Naive thymus-derived CD8-positive, alpha-beta T cell (primary cell): ENCODE measurements at places on chromosomes 12 and 14. TPM values are rescaled to one million over a fixed set of nuclear protein-coding genes. Genes with fewer than 3 reads are reported as not detected.

DNA sequence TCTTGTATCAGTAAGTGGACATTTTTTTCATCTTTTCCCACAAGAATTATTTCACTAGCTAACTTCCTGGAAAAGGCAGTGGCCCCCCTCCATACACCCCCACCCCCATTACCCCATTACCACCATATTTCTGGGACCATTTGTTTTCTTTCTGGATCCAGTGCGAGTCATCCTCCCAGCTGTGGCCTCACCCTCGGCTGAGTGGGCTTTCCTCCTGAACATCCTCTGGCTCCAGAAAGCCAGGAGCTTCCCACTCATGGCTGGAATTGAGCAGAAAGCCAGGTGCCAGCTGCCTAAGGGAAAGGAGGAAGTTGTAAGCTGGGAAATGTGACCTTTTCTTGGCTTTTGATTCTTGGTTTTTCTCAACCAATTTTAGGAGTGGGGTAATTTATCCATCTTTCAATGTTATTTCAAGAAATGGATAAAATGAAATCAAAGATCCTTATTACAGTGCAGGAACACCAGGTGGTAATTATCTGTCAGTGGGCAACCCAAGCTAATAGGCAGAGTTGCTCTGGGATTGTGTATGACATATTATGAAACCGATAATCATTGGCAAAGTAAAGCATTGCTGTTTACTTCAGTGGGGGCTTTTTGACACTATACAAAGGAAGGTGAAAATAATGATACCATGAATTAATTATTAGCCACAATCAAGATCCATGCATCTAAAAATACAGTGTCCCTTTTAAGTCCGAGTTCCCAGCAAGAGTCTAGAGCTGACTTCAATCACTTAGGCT, 124.6 kb downstream of the KICS2 start:
- H3K4me1 ChIP-seq, result no peaks in the 10 kb centered on the region
- no peak overlapping the region for H3K27ac ChIP-seq
- peaks cover 6% of the 10 kb centered on the region for H3K27me3 ChIP-seq
- no peak for DNase-seq
- H3K4me3 ChIP-seq, result no peak overlapping the region

DNA sequence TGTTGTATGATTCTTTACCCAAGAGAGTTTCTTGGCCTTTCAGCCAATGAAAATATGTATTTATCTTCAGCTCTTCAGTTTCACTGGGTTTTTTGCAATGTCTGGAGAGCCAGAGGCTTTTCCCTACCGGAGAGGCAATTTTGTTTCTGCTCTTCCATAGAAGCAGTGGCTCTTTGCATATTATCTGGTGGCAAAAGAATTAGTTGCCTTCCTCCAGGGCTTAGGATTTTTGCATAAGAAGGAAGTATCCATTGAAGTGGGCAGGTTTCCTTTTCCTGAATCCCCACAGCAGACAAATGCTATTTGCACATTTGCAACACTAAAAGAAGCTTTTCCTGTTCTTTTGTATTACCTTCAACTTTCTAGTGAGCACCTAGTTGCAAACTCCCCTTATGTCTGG, 75.2 kb downstream of the NTS start:
- no peak overlapping the region for H3K4me3 ChIP-seq
- no peak for DNase-seq
- H3K27me3 ChIP-seq, result no peaks in the 10 kb centered on the region
- H3K4me1 ChIP-seq, result no peaks in the 10 kb centered on the region
- H3K36me3 ChIP-seq, result no peaks in the 10 kb centered on the region

Gene NKX2-1
- not detected for total RNA-seq

Gene HOXC12
- total RNA-seq, result not detected

DNA sequence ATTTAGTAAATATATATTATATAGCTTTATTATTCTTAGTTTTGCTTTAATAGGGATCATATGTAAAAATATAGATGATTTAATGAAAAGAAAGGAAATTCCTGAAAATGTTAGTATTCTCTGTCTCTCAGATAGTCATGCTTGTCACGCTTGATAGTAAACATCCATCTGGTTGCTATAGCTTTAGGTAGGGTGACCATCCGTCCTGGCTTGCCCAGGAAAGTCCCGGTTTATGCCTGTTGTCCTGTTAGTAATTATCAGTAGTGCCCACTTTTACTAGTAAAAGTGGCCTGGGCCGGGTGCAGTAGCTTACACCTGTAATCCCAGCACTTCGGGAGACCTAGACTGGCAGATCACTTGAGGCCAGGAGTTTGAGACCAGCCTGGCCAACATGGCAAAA, 23.8 kb downstream of the CFAP54 start:
- peaks cover 15% of the 10 kb centered on the region for H3K4me1 ChIP-seq
- H3K36me3 ChIP-seq, result no peaks in the 10 kb centered on the region
- no peak for DNase-seq

- no peak for DNase-seq
- peak overlapping the region; percentile 94 for H3K27ac ChIP-seq
- H3K4me1 ChIP-seq, result peaks cover 20% of the 10 kb centered on the region
- H3K27me3 ChIP-seq, result no peaks in the 10 kb centered on the region
- H3K4me3 ChIP-seq, result peak overlapping the region; percentile 92
Observed at GRCh38 chr12:53268630-53269562, 797 bp downstream of the ESPL1 start.

GRCh38 chr12:12011880-12012260, 58.9 kb upstream of the BCL2L14 start:
- no peaks in the 10 kb centered on the region for H3K27me3 ChIP-seq
- peaks cover 71% of the 10 kb centered on the region for H3K4me1 ChIP-seq
- no peaks in the 10 kb centered on the region for H3K36me3 ChIP-seq
- peak overlapping the region; percentile 31 for H3K27ac ChIP-seq

Gene CIT
- total RNA-seq, result 2.3 TPM

- peaks cover 2% of the 10 kb centered on the region for H3K36me3 ChIP-seq
- H3K27me3 ChIP-seq, result no peaks in the 10 kb centered on the region
- no peak overlapping the region for H3K27ac ChIP-seq
Observed at GRCh38 chr12:22631863-22632463, 7.0 kb downstream of the ETNK1 start.

Gene TDRD9
- 0.22 TPM for total RNA-seq

- H3K27me3 ChIP-seq, result peaks cover 21% of the 10 kb centered on the region
- H3K27ac ChIP-seq, result no peak overlapping the region
- H3K4me1 ChIP-seq, result no peaks in the 10 kb centered on the region
- no peak for DNase-seq
Observed at GRCh38 chr14:69960296-69960695, 81.1 kb downstream of the SMOC1 start.

- no peak overlapping the region for H3K4me3 ChIP-seq
- H3K27me3 ChIP-seq, result no peaks in the 10 kb centered on the region
- no peak overlapping the region for H3K27ac ChIP-seq
- H3K4me1 ChIP-seq, result no peaks in the 10 kb centered on the region
- no peak for DNase-seq
Observed at GRCh38 chr12:20142956-20143355, 225.4 kb upstream of the PDE3A start.

DNA sequence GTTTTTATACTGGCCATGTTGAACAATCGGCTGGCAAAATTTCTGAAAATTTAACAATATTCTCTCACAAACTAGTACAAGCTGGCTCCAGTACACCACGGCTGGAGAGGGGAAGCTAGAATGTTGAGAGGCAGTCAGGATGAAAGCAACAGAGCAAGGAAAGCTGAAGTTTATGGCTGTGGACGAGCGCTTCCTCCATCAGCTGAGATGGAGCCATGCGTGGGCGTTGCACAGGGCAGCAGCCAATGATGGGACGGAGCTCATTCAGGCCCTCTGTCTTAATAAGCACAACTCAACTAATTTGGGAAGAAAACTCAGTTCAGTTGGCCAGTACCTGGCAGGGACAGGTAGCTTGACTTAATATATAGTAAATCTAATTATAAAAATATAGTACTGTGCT, 14.1 kb upstream of the DCP1B start:
- no peak overlapping the region for H3K27ac ChIP-seq
- H3K4me1 ChIP-seq, result no peaks in the 10 kb centered on the region
- H3K36me3 ChIP-seq, result no peaks in the 10 kb centered on the region
- peaks cover 36% of the 10 kb centered on the region for H3K27me3 ChIP-seq
- no peak for DNase-seq
- H3K4me3 ChIP-seq, result no peak overlapping the region

DNA sequence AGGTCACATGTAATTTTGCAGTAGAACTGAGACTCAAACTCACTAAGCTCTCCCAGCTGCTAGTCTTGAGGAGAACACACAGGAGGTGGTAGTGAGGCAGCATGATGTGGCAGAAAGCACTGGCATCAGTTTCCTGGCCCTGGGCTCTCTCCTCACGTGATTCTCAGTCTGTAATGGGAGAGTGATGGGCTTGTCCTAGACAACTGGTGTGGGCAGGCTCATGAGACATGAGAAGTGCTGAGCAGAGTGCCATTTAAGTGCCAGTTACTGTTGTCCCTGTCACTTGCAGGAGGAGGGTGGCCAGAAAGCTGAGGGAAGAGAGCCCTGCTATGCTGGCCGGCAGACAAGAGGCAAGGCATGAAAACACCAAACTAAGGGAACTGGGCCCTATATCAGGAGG, 48.5 kb upstream of the OVCH1 start:
- no peaks in the 10 kb centered on the region for H3K4me1 ChIP-seq
- no peaks in the 10 kb centered on the region for H3K36me3 ChIP-seq
- H3K4me3 ChIP-seq, result no peak overlapping the region
- H3K27me3 ChIP-seq, result peaks cover 17% of the 10 kb centered on the region

DNA sequence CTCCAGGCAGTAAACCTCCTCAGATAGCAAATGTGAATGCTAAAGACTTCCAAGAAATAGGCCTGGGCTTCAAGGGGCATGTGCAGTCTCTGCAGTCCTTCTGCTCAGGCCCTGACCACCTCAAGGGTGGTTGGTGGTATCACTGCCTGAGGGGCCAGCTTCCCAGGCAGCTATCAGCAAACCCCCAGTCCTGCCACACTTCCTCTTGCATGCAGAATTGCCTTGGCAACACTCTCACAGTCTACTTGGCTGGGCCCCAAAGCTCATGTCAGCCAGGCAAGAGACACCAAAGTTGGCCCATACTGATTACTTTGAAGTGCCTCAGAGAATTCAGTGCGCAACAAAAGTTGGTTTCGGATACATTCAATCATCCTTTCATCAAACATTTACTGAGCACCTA, 3.5 kb upstream of the ASB8 start:
- no peak overlapping the region for H3K4me3 ChIP-seq
- peaks cover 36% of the 10 kb centered on the region for H3K4me1 ChIP-seq
- H3K27me3 ChIP-seq, result peaks cover 4% of the 10 kb centered on the region
- DNase-seq, result no peak

Gene CSRP2
- not detected for total RNA-seq

Gene PPFIA2
- total RNA-seq, result not detected

Gene TOMM20L
- not detected for total RNA-seq

Gene OAS2
- total RNA-seq, result 40.9 TPM

Gene CRADD
- 9.9 TPM for total RNA-seq

- H3K4me3 ChIP-seq, result peak overlapping the region; percentile 83
- peaks cover 46% of the 10 kb centered on the region for H3K4me1 ChIP-seq
- peak overlapping the region; percentile 97 for H3K27ac ChIP-seq
- DNase-seq, result peak; percentile 91
Observed at GRCh38 chr12:121793838-121794533, 498 bp upstream of the RHOF start.

Gene PMEL
- total RNA-seq, result not detected

Gene POTEG
- total RNA-seq, result not detected

GRCh38 chr12:13192719-13193118, 3.8 kb upstream of the EMP1 start:
- DNase-seq, result no peak
- H3K27ac ChIP-seq, result no peak overlapping the region
- peaks cover 9% of the 10 kb centered on the region for H3K27me3 ChIP-seq
- H3K4me1 ChIP-seq, result peaks cover 20% of the 10 kb centered on the region
- H3K4me3 ChIP-seq, result no peak overlapping the region

DNA sequence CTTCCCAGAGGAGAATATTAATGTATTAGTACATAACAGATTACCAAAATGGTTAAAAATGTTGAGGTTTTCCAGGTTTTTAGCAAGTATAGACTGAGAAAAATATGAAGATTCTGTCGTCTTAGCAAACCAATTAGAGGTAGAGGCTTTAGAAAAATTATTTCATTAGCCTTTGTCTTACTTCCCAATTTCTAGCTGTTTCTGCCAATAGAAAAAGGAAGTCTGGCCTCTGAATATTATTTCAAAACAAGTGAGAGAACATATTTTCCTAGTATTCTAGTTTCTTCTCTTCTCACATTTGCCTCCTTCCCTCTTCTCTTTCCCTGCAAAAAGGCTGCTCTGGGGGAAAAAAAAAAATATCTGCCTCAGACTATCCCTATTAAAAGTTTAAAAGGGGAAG, 16.4 kb downstream of the IPO8 start:
- no peak overlapping the region for H3K27ac ChIP-seq
- peaks cover 26% of the 10 kb centered on the region for H3K36me3 ChIP-seq
- peaks cover 3% of the 10 kb centered on the region for H3K4me1 ChIP-seq
- H3K4me3 ChIP-seq, result no peak overlapping the region
- no peaks in the 10 kb centered on the region for H3K27me3 ChIP-seq
- DNase-seq, result no peak

DNA sequence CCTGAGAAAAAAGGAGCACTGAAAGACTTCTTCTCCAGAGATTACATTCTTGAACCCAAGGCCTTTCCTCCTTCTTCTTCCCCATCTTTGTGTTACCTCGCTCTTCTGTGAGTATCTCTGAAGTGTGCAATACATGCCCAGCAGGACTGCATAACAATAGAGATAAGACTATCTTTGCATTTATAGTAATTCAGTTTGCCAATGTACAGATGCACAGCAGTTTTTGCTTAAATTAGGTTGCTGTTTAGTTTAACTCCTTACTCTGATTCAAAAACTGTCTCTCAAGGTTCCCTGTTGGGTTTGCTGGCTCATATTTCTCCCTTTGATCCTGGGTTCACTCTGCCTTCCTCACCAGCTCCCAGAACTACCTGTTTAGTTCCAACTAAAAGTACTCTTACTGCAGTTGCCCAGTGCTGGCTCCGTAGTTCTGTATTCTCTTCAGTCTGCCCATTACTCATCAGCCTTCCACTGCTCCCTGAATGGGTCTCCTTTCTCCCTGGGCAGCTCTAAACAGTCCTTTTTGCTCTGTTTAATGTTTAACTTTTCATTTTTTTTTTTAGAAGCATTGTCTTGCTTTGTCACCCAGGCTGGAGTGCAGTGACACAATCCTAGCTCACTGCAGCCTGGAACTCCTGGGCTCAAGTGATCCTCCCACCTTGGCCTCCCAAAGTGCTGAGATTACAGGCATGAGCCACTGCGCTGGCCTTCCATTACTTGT, 180.6 kb upstream of the CAND1 start:
- DNase-seq, result no peak
- H3K4me1 ChIP-seq, result no peaks in the 10 kb centered on the region

GRCh38 chr12:2212971-2213869, 160.4 kb downstream of the CACNA1C start:
- H3K27me3 ChIP-seq, result peaks cover 3% of the 10 kb centered on the region
- H3K4me3 ChIP-seq, result no peak overlapping the region
- H3K27ac ChIP-seq, result no peak overlapping the region
- no peaks in the 10 kb centered on the region for H3K36me3 ChIP-seq
- no peak for DNase-seq

- H3K4me1 ChIP-seq, result peaks cover 30% of the 10 kb centered on the region
- DNase-seq, result no peak
- H3K27me3 ChIP-seq, result peaks cover 17% of the 10 kb centered on the region
Observed at GRCh38 chr12:128830505-128830893, 6.7 kb upstream of the SLC15A4 start.

DNA sequence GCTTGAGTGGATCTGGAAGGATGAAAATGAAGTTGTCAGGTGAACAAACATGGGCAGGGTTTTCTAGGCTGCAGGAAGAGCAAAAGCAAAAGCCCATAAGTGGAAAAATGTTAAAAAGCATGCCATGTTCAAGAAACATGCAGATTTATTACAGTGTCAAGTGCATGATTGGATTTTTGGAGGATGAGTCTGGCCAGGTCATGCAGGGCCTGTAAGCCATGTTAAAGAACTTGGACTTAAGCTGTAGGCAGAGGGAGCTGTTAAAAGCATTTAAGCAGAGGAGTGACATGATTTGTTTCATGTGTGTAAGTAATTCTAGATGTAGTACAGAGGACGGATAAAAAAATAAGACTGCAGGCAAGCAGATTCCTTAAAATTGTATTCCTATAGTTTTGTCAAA, 16.3 kb upstream of the SINHCAF start:
- no peak overlapping the region for H3K27ac ChIP-seq
- no peaks in the 10 kb centered on the region for H3K4me1 ChIP-seq
